Large intestine (tissue), 12 donors: ENCODE measurements at places on chromosomes 1 and 21. TPM values are rescaled to one million over a fixed set of nuclear protein-coding genes. Genes with fewer than 3 reads are reported as not detected.

Gene BSND
- polyA plus RNA-seq = not detected

DNA sequence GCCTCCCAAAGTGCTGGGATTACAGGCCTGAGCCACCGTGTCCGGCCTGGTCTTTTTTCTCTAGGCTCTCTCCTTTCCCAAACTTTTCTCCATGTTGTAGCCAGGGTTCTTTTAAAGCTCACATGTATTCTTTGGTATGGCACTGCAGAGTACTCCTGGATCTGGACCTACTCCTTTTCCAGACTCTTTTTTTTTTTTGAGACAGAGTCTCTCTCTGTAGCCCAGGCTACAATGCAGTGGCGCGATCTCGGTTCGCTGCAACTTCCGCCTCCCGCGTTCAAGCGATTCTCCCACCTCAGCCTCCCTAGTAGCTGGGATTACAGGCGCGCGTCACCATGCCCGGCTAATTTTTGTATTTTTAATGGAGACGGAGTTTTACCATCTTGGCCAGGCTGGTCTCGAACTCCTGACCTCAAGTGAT, 602 bp upstream of the MED18 start:
- no peak for DNase-seq

GRCh38 chr1:22494144-22494543, 42.5 kb downstream of the ZBTB40 start:
- DNase-seq = no peak

Gene ICOSLG
- polyA plus RNA-seq = 3.0 TPM

- DNase-seq = peak; percentile 80
Measured at GRCh38 chr1:225523263-225523950, 95.6 kb upstream of the LBR start.
